CD4-positive, alpha-beta T cell treated with Interleukin-1 beta for 1 hour (primary cell): ENCODE measurements at places on chromosomes 11 and 22.

DNA sequence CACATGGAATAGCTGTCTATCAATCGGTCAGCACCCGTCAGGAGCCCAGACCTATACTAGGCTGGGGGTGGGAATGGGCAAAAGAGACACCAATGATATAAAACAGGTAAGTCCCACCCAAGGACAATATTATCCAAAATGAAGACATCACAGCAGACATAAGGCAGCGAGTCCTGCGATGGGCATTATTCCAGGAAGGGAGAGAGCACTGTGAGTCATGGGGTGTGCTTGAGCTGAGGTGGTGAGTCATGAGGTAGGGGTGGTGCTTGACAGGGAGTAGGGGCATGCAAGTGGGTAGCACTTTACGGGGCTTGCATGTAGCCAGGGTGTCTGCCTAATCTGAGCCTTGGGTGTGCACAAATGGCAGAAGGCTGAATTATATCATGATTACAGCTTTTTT lies 605.0 kb upstream of the CADM1 start:
- no peak for DNase-seq

- DNase-seq, result no peak
Observed at GRCh38 chr11:36399236-36399635, 103.1 kb downstream of the PRR5L start.

GRCh38 chr11:64126796-64127195 lies 39.1 kb downstream of the MACROD1 start:
- DNase-seq, result no peak

DNA sequence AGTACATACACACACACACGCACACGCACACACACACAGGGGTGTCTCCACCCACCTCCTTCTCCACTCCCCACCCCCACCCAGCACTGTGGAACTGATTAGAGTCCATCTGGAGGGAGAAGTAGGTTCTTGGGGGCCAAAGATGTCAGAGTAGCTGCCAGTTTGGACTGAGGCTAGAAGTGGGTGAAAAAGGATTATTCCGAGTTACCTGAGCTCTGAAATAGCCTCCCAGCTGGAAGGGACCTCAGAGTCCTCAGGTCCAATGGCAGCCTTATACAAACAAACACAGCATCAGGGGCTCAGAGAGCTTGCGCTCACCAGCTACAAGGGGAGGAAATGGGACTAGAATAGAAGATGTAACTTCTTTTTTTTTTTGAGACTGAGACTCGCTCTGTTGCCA lies 20.8 kb downstream of the IL10RA start:
- no peak for DNase-seq

DNA sequence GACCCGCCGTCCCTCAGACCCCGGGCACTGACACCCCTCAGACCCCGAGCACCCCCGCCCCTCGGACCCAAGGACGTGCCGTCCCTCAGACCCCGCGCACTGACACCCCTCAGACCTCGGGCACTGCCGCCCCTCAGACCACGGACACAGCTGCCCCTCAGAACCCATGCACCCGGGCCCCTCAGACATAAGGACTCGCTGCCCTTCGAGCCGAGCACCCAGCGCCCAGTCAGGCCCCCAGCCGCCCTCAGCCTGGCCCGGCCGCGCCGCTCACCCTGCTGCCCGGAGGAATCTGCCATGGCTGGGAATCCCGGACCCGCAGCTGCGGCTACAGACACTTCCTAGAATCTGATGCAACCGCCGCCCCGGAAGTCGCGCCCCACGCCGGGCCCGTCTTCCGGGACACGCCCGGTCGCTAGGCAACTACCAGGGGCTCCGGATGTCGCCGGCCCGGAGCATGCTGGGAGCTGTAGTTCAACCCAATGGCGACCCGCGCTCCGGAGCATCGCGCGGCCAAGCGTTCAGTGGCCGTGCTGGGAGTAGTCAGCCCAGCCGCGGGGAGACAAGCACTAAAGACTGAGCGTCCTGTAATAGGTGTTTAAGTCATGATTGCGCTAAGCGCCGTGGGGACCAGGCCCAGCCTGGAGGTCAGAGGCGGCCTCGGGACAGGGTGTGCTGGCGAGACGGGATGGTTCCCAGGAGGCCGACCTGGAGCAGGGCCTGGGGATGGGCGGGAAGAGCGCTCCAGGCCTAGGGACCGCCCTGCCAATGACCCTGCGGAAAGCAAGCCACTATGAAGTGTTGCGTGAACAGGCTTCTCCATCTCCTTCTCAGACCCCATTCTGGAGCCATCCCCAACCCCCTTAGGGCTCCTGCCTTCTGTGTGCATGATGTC lies at the start of gene CARS1:
TSS of gene CARS1 (minus strand) at position 355 of the 895 bp plus-strand sequence. CDS start at position 299, 56 bp downstream.
- peak; percentile 91 for DNase-seq
